CD4-positive, CD25-positive, alpha-beta regulatory T cell (primary cell): ENCODE measurements at places on chromosomes 2 and 18.

GRCh38 chr2:26801328-26801727 is 15.5 kb downstream of the CENPA start:
- H3K36me3 ChIP-seq, result no peaks in the 10 kb centered on the region
- no peak for DNase-seq
- no peak overlapping the region for H3K27ac ChIP-seq
- no peaks in the 10 kb centered on the region for H3K27me3 ChIP-seq
- H3K4me1 ChIP-seq, result no peaks in the 10 kb centered on the region

DNA sequence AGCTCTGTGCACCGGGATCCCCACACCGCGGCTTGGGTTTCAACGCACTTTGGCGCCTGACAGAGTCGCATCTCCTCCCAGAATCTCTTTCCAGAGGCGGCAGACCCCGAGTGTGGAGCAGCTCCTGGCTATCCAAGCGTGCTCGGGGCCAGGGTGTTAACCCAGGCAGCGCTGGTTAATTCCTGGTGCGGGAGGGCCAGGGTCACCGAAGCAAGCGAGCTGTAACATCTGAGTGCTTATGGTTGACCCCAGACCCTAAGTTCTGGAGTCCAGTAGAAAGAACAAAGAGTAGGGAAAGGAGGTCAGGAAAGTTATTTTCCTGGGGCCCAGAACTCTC is 566 bp upstream of the OSR1 start:
- H3K27ac ChIP-seq, result no peak overlapping the region
- no peaks in the 10 kb centered on the region for H3K36me3 ChIP-seq
- peaks cover 62% of the 10 kb centered on the region for H3K4me1 ChIP-seq
- no peak overlapping the region for H3K4me3 ChIP-seq
- no peak for DNase-seq

GRCh38 chr2:196277002-196277401 is 105.6 kb upstream of the STK17B start:
- H3K4me1 ChIP-seq, result peaks cover 34% of the 10 kb centered on the region
- H3K4me3 ChIP-seq, result peak overlapping the region; percentile 75
- peak overlapping the region; percentile 64 for H3K27ac ChIP-seq
- no peaks in the 10 kb centered on the region for H3K27me3 ChIP-seq
- DNase-seq, result peak; percentile 15

- no peaks in the 10 kb centered on the region for H3K27me3 ChIP-seq
- no peak overlapping the region for H3K4me3 ChIP-seq
- H3K36me3 ChIP-seq, result peaks cover 74% of the 10 kb centered on the region
- H3K4me1 ChIP-seq, result peaks cover 7% of the 10 kb centered on the region
These were observed 10.4 kb downstream of the TMEM87B start for GRCh38 chr2:112065486-112065885.

DNA sequence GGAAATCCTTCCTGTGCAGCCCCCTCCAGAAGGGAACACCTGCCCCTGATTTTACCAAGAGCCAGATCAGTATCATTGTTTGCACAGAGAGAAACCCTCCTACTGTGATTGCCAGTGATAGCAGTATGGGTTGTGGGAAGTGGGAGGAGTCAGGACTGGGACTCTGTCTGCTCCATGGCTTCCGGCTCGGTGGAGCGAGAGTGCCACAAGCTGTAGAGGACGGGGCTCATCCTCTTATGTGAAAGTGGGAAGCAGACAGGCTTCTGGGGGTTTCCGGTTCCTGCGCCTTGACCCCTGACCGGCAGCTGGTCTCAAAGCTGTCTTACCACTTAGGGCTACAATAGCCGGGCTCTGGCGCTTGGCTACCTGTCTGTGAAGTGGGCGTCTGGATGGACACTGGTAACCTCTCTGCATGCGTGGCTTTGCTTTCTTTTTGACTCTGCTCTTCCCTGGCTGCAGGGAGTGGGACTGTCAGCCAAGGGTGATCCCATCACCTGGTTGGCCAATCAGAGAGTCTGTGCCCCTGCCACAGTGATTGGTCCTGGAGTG is 79.7 kb downstream of the BCL2L11 start:
- H3K27me3 ChIP-seq, result peaks cover 1% of the 10 kb centered on the region
- H3K4me1 ChIP-seq, result no peaks in the 10 kb centered on the region
- no peak overlapping the region for H3K4me3 ChIP-seq
- no peak for DNase-seq
- H3K36me3 ChIP-seq, result no peaks in the 10 kb centered on the region
- H3K27ac ChIP-seq, result no peak overlapping the region

GRCh38 chr2:68837164-68837860 is 33.9 kb downstream of the BMP10 start:
- no peaks in the 10 kb centered on the region for H3K27me3 ChIP-seq
- H3K27ac ChIP-seq, result no peak overlapping the region
- peak; percentile 56 for DNase-seq
- H3K36me3 ChIP-seq, result no peaks in the 10 kb centered on the region
- peaks cover 19% of the 10 kb centered on the region for H3K4me1 ChIP-seq
